ENCODE measurements at places on chromosomes 1 and 21. TPM values are rescaled to one million over a fixed set of nuclear protein-coding genes. Genes with fewer than 3 reads are reported as not detected.

The TBX19 gene
- total RNA-seq = 2.6 TPM

The AGMAT gene
- total RNA-seq = 0.25 TPM

The NES gene
- 56.9 TPM for total RNA-seq

The TPRG1L gene
- 15.9 TPM for total RNA-seq

The ADGRL4 gene
- total RNA-seq = 0.07 TPM

The FCN3 gene
- total RNA-seq = 0.24 TPM

The IFNLR1 gene
- total RNA-seq = 13.0 TPM

The FAM151A gene
- total RNA-seq = not detected

- no peak for DNase-seq
These were observed 2028.7 kb downstream of the NCAM2 start for GRCh38 chr21:23026878-23027277.

- DNase-seq = peak; percentile 80
These were observed at the start of gene VANGL2 for GRCh38 chr1:160400223-160400645. Gene VANGL2, plus strand, starts transcription at chr1:160400564. Its CDS starts 15,274 bp downstream, at chr1:160415838.

DNA sequence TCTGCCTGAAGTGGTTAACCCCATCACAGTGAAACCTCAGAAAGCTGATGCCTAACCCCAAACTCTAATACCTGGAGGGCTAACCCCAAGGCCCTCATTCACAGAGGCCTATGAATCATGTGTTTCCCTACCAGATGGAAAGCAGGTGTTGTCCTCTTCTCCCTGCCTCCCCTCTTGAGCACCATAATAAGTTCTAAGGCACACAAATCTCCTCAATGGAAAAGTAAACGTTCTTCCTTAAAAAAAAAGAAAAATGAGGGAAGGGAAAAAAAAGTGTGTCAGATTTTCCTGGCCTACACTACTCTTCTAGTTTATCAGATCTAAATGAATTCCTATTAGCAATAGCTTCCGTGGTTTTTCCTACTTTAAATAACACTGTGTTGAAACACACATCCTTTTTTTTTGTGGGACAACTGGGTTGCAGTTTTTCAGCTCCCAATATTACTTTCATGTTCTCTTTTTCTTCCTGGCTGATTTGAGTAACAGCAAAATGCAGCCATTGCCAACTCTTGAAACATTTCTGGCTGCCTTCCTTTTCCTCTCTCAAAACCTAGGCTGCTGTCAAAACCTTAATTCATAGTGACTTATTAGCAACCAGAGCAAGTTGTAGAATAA lies 43.2 kb downstream of the SLC44A3 start:
- DNase-seq = no peak

DNA sequence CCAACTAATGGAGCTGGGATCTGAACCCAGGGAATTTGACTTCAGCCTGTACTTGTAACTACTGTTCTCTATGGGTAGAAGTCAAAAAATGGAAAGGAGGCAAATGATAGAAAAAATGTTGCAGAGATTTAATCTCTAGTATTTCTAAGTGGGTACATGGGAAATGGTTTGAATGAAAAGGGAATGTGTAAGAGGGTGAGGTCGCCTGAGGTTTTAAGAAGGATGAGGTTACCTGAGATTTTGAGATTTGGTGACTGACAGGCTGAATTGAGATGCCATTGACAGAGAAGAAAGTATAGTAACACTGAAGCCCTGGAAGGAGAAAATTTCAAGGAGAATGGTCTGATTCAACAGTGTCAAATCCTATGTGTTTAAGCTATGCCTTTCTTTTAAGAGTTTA lies 5.5 kb downstream of the CAMSAP2 start:
- DNase-seq = no peak

GRCh38 chr21:42495765-42496119 lies 282 bp downstream of the RSPH1 start:
- no peak for DNase-seq

DNA sequence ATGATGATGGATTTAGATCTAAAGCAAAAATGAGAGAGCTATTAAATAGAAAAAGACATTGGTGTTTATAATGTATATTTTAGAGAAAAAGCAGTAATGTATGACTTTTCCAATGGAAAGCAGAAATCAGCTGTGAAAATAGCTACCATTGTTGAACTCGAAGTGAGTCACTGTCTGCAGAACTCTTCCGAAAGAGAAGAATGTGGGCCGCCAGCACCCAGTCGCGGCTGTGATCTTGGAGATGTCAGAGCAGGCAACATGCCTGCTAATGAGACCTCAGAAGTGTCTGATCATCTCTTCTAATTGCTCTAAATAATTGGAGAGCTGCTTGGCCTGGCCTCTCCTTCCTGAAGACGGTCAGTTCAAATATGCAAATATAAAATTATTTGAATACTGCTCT lies 333.6 kb upstream of the RUNX1 start:
- no peak for DNase-seq

- no peak for DNase-seq
These were observed 165.5 kb upstream of the PTGFR start for GRCh38 chr1:78325293-78325692.

GRCh38 chr1:219277304-219278105 lies 103.8 kb downstream of the LYPLAL1 start:
- DNase-seq = no peak

DNA sequence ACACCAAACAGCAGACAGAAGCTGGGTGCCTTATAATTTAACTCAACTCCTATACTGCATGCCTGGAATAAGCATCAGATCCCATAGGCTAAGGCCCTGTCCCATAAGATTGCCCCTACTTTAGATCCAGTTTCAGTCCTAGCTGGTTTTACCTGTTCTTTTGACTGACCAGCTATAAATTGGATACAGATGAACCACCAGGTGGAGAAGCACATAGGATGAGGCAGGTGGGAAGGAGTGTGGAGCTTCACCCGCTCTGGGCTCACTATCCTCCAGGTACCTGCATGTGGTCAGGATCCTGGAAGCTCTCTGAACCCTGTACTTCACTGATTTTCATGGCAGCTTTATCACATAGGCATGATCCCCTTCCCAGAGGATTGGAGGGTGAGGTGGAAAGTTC lies 51.3 kb downstream of the MAST2 start:
- DNase-seq = no peak

GRCh38 chr1:115062542-115063004 lies 26.7 kb downstream of the TSPAN2 start:
- no peak for DNase-seq

DNA sequence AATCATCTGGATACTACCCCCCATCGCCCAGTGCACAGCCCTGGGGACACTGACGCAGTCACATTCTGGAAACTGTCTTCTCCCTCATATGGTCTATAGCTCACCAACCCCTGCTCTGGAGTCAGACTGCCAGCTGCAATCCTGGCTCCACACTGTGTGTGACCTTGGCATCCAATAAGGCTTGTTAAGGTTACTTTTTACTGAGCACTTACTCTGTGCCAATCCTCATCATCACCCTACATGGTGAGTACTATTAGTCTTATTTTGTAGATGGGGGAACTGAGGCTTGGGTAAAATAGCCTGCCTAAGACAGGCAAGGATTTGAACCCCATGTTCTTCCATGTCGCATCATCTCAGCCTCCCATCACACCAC lies 34.9 kb downstream of the AHDC1 start:
- no peak for DNase-seq

- no peak for DNase-seq
These were observed 92.3 kb upstream of the TARDBP start for GRCh38 chr1:10920063-10920626.

DNA sequence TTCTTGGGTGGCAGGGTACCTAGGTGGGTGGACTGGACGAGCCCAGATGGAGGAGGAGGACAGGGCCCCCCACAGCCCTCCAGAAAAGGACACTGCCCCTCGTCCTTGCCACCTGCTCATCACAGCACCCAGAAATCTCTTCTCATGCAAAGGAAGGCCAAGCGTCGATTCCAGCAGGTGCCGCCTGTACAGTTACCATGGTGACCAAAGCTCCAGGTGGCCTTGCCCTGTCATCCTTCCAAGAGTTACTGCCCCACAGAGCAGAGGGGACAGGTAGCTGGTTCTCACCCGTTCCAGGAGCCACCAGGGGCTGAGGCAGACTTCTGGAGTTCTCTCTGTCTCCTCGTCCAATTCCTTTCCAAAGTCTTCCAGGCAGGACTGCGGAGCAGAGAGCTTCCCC lies 119.9 kb upstream of the VAMP3 start:
- no peak for DNase-seq

DNA sequence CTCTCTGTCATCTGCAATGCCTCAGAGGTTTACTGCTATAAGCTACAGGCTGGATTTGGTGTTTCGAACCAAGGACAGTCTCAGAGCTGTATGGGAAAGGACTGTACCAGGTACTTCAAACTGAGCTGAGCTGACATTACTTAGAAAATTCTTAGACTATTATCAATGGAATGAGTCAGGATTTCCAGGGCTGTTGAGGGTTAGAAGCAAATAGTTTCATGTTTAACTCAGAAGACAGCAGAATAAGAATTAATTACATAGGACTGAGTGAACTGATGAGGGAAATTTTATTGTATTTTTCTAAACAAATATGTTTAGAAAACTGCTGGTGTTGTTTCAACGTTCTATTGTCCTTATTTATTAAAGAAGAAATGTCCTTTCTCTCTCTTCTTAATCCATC lies 74.3 kb upstream of the CAPZB start:
- DNase-seq = no peak

GRCh38 chr21:28423521-28424190 lies 569.0 kb downstream of the LTN1 start:
- no peak for DNase-seq

DNA sequence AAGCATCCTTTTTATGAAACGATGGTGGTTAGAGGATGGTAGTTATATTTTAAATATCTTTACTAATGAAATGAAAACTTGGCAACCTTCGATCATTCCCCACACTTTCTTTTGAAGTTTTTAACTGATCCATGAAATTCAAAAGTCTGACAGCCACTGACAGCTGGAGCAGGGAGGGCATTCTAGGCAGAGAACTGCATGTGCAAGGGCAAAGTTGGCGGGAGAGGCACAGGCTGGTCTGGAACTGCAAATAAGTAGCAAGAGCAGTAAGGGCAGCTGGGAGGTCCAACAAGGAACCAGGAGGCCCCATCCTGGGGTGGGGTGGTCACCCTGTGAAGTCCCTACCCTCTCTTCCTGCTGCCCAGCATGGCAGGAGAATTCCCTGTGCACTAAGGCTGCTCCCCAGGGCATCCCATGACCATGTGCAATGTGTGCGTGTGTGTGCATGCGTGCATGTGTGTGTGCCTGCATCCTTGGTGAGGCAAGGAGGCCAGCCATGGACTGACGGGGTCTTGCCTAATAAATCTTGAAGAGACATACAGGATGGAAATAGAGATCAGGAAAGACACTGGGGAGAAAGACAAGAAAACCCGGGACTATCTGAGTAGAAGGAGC lies 33.1 kb upstream of the FOXO6 start:
- DNase-seq = no peak

DNA sequence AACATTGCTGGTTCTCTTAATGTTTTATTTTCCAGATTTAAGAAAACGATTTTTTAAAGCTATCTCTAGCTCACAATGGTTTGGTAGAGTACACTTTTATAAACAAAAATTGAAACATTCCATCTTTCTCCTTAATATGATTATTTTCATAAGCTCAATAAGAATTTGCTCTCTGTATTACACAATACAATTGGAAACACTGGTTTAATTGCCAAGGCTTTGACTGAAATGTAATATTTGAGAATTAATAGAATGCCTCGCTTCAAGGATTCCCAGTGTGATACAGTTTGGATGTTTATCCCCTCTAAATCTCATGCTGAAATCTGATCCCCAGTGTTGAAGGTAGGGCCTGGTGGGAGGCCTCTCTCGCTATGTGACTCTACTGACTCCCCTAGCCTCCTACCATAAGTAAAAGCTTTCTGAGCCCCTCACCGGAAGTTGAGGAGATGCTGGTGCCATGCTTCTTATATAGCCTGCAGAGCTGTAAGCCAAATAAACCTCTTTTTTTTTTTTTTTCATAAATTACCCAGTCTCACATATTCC lies 67.4 kb downstream of the DDAH1 start:
- DNase-seq = no peak

DNA sequence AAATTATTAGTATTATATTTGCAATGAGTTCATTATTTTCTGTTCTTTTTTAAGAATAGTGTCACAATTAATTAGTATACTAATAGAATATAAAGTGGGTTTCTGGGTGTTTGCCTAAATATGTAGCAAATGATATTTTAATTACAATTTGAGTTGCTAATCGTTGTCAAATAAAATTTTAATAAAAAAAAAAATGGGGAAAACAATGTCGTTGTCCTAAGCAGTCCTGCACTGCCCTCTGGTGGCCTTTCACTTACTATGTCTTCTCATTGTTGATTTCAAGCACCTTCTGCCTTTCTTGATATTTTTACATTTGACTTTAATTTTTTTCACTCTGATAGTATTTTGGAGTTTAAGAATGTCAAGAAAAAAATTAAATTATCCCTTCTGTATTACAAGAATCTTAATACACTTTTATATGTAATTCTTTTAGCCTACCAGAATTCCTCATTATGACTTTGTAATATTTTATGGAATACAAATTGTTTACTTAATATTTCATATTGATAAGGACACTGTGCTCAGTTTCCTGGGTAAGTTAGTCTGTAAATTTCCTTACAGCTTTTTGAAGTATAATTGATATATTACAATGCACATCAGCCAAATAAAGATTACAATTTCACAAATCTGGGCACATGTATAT lies 104.5 kb upstream of the FMN2 start:
- no peak for DNase-seq

- DNase-seq = no peak
These were observed 53.0 kb downstream of the OLFML2B start for GRCh38 chr1:161970633-161971032.

- DNase-seq = no peak
These were observed 6.1 kb downstream of the GAS5 start for GRCh38 chr1:173861731-173862145.

DNA sequence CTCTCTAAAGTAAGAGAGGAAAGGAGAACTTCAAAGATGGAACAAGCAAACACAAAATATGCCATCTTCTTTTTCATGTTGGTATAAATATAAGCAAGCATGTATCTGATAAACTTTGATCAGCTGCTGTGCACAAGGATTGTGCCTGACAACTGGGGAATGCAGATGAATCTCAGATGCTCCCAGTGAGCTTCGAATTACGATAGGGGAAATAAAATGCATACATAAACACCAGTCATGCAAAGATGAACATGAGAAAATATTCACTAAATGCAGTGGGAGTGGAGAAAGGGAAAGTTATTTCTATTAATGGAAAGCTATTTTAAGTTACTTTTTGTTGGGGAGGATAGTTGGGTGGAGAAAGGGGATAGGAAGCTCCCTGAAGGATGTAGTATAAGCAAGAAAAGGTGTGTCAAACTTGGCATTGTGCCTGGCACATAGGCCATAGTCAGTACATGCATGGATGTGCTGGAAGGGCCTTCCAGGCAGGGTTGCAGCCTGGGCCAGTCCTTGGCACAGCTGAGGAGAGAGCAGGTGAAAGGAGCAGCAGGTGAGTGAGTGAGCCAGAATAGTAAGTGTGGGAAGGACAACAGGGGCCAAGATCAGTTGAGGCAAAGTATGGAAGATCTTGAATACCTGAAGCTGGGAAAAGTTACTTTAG lies 57.8 kb upstream of the PGD start:
- DNase-seq = no peak

GRCh38 chr21:32930673-32931072 lies 95.1 kb upstream of the OLIG2 start:
- DNase-seq = no peak

DNA sequence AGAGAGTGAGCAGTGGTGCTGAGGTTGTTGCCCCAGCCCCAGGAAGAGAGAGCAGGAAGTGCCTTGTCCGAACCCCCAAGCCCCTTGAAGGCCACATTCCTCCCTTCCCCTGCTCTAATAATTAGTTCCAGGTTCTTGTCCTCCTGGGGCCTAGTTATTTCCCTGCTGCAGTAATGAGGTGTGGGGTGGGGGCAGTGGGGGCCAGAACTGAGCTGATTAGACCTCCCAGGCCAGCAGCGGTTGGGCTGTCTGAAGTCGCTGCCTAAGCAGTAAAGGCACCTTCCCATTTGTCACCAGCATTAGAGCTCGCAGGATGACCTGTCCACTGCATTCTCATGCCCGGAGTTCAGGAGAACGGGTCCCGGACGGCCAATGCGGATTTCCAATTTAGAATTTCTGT lies 186.5 kb upstream of the CSF3R start:
- no peak for DNase-seq
